ENCODE measurements at places on chromosomes 12 and 14.

GRCh38 chr14:81655423-81656314 lies 122.0 kb upstream of the SEL1L start:
- DNase-seq = no peak

- DNase-seq = no peak
Observed at GRCh38 chr12:8052679-8053078, 13.5 kb downstream of the C3AR1 start.

DNA sequence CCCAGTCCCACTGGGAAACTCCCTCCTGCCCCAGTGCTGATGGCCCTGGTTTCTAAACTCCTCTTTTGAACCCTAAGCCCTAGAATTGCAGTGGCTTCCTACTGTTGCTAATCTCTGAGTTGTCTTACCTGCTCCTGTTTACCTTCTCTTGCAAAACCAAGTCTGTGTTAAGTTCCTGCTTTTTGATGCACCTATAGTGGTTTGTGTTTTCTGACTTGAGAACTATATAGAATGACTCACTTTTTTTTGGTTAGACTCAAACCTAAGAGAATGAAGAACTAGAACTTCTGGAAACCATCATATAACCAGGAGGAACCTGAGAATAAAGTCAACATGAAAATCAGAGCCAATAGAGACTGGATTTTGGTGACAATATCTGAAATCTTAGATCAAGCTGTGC lies 5.5 kb upstream of the GAS2L3 start:
- no peak for DNase-seq

GRCh38 chr14:73741876-73742519 lies 27.8 kb upstream of the PNMA1 start:
- DNase-seq = no peak

DNA sequence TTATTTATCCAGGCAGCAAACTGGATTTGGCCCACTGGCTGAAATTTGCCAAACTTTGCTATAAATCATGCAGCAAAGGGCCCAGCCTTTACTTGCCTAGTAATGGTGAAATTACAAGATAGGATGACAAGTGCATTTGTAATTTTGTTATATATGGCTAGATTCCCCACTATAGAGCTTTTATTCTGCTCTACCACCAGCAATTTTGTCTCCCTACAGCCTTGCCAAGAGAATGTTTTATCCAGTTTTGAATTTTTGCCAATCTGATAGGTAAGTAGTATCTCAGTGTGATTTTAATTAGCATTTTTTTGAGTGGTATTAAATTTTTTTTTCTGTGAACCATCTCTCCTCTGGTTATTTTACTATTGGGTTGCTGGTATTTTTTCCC lies 161.6 kb downstream of the SLC41A2 start:
- no peak for DNase-seq

DNA sequence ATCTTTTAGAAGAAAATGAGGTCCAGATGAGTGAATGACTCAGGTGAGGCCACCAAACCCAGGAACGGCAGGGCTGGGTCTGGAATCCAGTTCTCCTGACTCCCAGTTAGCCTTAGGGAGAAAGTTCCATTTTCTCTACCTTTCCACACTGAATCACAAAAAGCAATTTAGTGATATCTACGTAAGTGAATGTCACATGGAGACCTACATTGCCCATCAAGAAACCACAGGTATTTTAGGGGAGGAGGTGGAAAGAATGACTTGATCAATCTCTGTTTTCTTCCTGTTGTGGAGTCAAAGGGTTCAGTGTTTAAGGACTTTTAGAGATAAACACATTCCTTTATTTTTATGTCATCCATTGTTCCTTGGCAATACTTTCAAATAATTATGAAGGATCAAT lies 106.9 kb upstream of the PTPRB start:
- DNase-seq = no peak

GRCh38 chr14:92632546-92633273 lies 115.7 kb downstream of the LGMN start:
- no peak for DNase-seq

DNA sequence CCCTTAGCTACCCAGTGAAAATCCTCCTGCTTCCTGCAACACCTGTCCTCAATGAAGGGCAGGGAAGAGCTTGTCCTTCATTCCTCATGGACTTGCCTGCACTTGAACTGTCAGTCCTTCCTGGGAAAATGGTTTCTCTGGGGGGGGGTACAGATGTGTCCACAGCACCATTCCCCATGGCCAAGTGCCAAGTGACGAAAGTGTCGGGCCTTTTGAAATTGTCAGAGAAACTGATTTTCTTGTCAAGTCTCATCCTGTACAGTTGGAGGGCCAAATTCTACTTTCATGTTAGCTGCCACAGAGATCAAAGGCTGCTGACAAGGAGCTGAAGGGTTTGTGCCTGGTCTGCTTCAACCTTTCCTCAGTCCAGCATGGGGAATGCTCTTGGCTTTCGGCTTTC lies 179.5 kb upstream of the PARP11 start:
- DNase-seq = no peak

DNA sequence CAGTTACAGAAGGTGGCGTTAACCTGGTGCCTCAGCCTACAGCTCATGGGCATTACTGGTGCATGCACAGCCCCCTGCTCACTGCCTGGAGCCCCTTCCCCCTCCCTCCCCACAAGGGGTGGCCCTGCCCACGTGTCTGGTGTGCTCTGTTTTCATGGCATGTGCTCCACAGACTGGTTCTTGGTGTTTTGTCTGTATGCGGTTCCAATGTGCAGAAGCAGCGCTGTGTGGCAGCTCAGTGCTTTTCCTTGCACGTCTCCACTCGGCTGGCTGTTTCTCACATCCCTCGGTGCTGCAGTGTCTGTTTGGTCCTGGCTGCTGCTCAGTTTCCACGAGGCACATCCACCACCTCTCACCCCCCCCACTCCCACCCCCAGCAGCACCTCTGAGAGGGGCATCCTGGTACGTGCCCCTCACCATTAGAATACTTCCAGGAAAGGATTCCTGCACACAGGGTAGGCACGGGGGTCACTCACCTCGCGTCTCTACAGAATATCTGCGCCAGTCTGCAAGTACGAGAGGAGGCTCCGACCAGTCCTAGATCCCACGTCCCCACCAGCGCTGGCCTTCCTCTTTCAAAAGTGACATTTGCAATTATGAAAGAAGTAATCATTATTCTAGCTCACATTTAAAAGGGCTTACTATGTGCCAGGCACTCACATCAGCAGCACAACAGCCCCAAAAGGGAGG lies 27.1 kb downstream of the DIO3 start:
- DNase-seq = no peak

- DNase-seq = no peak
Observed at GRCh38 chr12:72390146-72390545, 118.0 kb downstream of the TRHDE start.

DNA sequence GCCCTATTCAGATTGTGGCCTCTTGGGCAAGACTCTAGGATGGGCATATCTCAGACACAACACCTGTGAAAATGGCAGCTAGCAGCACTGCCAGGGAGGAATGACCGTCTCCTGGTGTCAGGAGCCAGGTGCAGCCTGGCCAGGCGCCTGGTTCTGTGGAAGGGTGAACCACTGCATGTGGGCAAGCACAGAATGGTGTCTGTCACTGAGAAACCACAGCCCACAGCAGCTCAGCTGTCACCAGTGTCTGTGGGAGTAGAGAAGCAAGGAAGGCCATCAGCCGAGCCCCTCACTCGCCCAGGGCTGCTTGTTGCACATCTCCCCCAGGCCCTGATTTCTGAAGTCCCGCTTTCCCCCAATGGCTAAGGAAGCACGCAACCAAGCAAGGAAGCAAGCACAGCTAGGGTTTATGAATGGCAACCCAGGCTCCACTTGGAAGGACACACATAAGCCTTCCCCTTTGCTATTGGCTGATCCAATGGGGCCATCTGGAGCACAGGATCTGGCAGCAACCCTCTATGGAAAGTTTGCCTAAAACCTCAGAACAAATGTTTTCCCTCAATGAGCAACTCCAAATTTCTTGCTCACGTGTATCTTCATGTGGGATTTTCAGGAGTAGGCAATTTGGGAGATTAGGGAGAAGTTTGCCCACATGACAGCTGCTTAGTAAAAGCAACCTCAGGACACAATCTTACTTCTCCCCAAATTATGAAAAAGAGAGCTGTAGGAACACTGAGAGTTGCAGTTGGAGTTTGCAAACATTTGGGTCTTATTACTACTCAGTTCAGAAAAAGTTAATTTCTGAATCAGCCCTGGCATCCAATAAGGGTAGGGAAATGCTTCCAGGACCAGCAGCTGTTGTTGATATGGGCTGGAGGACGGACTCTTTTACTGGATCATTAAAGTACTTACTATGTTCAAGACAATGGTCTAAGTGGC lies 44.7 kb downstream of the GPHB5 start:
- DNase-seq = no peak

DNA sequence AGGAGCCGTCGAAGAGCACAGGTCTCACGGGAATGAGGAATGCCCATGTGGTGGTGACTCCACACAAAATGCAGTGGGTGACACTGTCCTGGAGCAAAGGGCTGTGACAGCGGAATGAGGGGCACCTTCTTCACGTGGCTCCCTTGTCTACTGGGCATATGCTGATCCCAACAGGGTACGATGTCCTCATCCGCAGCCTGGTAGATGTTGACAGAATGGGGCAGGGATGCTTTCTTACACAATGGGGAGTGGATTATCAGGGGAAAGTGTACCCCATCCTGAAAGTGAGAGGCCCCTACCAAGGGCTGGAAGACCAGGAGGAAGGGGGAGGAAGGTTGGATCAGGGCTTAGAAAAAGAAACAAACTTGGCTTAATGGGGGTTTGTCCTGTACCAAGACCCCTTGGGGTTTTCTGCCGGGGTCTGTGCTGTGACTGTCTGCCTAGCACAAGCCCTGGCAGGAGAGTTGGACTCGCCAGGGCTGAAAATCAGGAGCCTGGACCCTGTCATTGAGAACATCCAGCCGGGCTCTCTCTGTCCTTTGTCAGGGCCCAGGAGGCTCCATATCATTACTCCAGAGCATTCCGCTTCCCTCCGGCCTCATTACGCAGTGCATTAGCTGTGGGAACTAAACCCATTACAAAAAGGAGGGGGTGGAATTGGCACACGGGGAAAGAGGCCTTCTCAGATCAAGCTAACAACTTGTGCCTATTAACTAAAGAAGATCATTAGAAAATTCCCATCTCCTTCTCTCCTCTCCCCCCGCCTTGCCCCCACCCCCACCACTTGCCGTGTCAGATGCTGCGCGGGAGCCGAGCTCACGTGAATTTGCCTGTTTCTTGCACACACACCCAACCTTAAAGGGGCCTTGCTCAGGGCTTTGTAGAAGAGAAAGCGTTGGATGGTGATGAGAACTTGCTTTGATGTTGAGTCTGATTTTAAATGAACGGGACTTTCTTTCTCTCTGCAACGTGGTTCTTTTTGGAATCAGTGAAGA lies 171.8 kb upstream of the PARP11 start:
- DNase-seq = no peak

- DNase-seq = no peak
Observed at GRCh38 chr12:122909442-122910288, 13.7 kb upstream of the VPS37B start.

- DNase-seq = no peak
Observed at GRCh38 chr12:45273717-45274271, 57.9 kb downstream of the ANO6 start.

GRCh38 chr12:120367233-120367923 lies 1.6 kb downstream of the MSI1 start:
- DNase-seq = no peak

GRCh38 chr12:52202361-52203078 lies 10.7 kb upstream of the KRT80 start:
- no peak for DNase-seq

GRCh38 chr14:52355016-52355431 lies 40.9 kb downstream of the PTGER2 start:
- DNase-seq = no peak

- DNase-seq = no peak
Observed at GRCh38 chr12:31002999-31003398, 70.7 kb upstream of the DDX11 start.

- DNase-seq = no peak
Observed at GRCh38 chr12:59594943-59595500, 807 bp upstream of the SLC16A7 start.

DNA sequence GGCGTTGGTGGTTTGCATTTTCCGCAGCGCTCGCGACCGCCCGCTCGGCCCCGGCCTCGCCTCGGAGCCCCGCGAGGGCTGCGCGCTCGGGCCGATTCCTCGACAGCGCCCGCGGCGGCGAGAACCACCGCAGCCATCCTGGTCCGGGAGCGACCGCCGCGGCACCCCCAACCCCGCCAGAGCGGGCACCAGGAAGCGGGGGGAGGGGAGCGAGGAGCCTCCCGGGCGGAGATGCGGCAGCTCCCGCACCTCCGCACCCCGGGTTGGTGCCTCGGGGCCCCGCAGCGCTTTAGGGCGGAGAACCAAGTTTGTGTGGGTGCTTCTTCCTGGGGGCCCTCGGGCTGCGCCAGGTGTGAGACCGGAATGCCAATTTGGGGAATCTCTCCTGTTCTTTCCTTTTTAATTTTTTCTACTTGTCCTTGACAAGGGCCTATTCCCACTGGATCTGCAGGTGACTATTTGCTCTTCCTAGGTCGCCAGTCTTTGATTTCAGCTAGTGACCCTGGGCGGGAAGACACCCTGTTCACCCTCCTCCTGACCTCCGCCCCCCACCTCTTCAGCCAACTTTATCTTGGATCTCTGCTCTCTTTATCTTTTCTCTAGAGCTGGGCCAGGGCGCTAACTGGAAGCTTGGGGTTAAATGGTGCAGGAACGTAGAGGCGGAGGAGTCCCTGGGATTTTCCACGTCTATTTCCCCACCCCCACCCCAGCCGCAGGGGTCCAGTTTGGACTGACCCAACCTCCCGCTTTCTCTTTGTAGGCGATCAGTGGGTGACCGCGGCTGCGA lies at the start of gene SOCS2:
Gene SOCS2, plus strand, starts transcription at position 751 of the 787 bp plus-strand sequence. CDS start 223 bp downstream, outside the sequence.
- peak; percentile 57 for DNase-seq

DNA sequence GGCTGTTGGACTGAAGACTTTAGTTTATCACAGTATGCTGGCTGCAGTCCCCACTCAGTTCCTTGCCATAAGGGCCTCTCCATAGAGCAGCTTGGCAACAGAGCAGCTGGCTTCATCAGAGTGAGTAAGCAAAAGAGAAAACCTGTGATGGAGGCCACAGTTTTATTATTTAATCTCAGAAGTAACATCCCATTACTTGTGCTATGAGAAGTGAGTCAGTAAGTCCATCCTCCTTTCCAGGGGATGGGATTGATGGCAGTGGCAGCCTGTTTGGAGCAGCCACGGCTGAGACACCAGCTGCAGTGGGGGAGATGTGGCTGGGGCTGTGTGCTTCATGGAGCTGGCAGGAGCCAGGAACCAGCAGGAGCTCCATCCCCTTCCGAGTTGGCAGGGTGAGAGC lies 138.5 kb upstream of the SRRM4 start:
- DNase-seq = no peak

- no peak for DNase-seq
Observed at GRCh38 chr14:38737686-38738407, 365.2 kb downstream of the SEC23A start.

DNA sequence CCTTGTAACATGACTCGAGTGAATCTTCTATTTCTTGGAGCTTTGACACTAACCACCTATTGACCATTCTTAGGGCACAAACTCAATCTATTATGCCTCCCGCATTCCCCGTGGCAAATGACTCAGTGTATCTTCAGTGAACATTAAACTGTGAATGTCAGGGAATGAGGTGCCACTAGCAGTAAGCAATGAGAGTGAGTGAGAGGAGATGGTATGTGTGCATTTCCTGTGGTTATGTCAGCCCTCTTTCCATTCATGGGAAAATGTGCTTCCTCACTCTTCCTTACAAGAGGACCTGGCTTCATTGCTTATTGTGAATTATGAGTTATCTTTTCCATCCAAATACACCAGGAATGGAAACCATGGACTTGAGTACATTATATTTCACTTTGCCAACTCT lies 229.2 kb downstream of the EMP1 start:
- no peak for DNase-seq

All from stimulated activated effector memory CD8-positive, alpha-beta T cell treated with anti-CD3 and anti-CD28 coated beads, Interleukin-12 subunit alpha, Interleukin-12 subunit beta, amount 100 ng/mL, for 72 hours (primary cell).